ENCODE measurements at places on chromosomes 12 and 14.
A peak's percentile ranks its signal among the peaks of the same experiment; 100 is the strongest.

- DNase-seq = no peak
Measured at GRCh38 chr14:101033006-101033405, 129.5 kb upstream of the RTL1 start.

DNA sequence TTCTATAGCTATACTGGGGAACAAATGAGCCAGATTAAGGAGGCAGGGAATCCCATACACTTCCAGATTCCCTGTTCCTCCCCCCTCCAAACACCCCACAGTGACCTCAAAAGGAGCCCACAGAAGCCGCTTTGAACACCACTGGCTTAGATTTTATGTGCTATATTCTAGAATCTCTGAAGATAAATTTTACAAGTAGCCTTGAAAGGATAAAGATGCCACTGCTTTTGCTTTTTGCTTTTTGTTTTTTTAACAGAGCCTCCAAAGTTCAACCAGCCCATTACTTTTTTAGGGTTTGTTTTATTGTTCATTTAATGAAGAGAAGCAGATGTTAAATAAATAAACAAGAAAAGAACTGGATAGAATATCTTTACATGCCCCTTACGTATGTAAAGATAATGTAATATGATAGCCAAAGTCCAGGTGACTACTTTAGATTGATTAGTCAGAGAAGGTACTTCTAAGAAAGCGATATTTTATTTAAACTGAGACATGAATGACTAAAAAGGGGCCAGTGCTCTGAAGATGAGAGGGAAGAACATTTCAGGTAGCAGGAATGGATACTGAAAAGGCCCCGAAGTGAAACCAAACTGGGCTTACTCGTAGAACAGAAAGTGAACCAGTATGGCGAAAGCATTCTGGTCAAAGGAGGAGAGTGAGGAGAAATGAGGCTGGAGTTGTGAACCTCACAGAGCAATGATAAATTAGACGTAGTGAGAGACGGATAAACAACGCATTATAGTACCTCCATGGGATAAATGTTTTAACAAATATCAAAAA lies 44.6 kb downstream of the DUSP6 start:
- peak; percentile 21 for DNase-seq

GRCh38 chr12:83199069-83199468 lies 512.4 kb downstream of the TMTC2 start:
- DNase-seq = no peak

- DNase-seq = no peak
Measured at GRCh38 chr12:104336115-104336514, 32.6 kb downstream of the EID3 start.

DNA sequence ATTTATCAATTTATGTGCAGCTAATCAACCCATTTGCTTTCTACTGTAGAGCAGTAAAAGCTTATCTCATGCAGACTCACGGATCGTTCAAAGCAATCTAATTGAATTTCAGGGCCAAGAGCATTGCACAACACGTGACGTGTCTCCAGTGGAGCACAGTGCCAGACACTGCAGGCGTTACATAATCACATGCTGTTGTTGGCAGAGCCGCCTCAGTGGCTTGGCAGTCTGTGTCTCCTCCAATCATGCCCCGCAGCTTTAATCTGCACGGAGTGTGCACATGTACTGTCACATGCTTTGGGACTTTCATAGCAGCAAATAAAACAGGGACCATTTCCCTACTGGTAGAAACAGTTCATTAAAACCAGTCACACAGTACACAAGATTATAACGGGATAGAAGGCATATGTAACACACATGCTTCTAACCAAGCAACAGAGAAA lies 309.3 kb downstream of the ITPR2 start:
- DNase-seq = no peak

- no peak for DNase-seq
Measured at GRCh38 chr14:47085678-47086077, 434.1 kb upstream of the RPL10L start.

DNA sequence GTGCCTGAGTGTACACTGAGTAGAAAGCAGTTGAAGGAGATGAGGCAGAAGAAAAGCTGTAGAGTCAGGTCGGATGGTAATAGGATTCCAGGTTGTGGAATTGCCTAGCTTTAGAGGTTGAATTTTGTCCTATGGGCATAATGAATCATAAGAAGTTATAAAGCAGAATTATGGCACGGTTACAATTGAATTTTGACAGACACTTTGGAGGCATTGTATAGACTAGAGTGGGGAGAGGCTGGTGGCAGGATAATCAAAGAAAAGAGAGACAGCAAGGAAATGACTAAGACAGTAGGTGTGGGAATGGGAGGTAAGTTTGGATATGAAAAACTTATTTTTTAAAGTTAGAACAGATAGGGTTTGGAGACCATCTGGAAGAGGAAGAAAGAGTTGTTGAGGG lies 102.6 kb downstream of the NTN4 start:
- DNase-seq = no peak

DNA sequence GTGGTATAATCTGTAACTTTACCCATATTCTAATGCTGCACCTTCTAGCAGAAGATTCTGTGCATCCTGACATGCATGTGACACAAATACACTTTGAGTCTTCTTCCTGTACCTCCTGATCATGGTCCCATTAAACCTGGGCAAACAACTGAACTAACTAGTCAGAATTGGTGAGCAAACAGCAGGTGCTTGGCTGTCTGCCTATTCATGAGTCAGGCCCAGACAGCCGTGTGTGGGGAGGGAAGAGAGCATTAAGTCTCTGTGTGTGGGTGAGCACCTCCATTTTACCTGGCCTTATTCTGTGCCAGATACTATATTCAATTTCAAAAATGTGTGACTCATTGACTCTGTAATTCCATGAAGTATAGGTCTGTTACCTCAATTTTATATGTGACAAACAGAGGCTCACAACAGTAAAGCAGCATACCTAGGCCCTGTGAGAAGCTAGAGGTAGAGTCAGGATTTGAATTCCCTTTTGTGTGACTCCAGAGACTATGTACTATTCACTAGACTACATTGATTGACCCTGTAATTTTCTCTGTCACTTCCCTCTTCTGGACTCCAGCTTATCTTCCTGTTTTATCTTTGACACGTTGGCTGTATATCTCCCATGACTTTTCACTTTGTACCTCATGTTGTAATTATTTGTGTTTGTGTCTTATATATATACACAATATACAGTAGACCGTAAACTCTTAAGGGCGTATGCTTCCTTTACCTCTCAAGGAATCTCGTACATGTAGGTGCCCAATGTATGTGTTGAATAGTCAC lies 32.2 kb downstream of the SUSD6 start:
- peak; percentile 34 for DNase-seq

- no peak for DNase-seq
Measured at GRCh38 chr12:78119351-78119918, 288.7 kb downstream of the NAV3 start.

- no peak for DNase-seq
Measured at GRCh38 chr12:94041850-94042249, 106.5 kb upstream of the PLXNC1 start.

Data from activated CD4-positive, alpha-beta T cell treated with anti-CD3 and anti-CD28 coated beads, Interleukin-2, Interleukin-6, amounts not matched to agents 100 ng/mL and 50 ng/mL, durations not matched to agents 16 hours and 8 hours (primary cell).